ENCODE measurements at places on chromosomes 7 and 10.

- no peak for DNase-seq
Observed at GRCh38 chr10:77867124-77867719, 59.3 kb downstream of the DLG5 start.

- DNase-seq: no peak
Observed at GRCh38 chr7:29289156-29290021, 94.8 kb downstream of the CHN2 start.

GRCh38 chr10:67864607-67865371, 19.7 kb upstream of the SIRT1 start:
- DNase-seq: no peak

DNA sequence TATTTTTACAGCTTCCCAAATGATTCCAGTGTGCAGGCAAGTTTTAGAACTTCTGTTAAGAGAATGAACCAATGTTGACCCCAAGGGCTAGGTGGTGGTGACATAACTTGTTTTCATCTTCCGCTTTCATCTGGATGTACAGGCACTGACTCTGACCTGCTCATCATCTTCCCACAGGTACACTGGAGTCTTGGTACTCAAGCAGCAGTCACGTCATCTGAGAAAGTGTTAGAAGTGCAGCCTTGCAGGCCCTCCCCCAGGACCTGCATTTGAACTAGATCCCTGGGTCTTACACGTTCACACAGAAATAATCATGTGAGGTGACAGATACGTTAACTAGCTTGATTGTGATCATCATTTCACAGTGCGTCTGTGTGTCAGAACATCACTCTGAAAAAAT, 212.2 kb downstream of the CELF2 start:
- no peak for DNase-seq

DNA sequence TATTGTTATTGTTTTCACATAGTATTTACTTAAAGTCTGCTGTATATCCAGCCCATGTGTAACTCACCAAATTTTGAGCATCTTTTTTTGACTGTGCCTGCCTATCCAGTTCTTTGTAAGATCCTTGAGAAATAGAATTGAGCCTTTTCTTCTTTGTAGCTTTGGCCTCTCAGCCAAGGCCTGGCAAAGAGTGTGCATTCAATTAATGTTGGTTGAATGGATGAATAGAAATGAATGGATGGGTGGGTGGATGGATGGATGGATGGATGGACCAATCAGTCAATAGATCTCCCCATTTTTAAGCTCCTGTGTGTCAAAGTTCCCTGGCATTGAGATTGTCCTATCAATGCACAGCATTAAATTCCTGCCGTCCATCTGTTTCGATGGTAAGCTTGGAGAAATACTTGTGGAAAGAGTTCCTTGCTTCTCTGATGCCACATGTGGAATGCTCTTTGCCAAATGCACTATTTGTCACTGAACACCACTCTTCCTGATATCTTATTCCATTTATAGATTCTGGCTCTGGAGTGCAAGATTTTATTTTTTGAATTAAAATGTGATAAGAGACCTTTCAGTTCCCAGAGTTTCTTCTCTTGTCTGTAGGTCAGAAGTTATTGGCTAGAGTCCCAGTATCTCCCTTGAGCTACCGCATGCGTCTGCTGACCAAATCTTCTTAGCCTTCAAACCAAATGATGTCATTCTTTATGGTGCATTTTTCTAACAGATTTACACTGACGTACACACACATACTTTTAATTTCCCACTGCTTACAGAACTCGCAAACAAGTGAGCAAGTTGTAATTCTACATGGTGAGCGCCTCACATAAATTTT, 20.7 kb upstream of the ADRB1 start:
- no peak for DNase-seq

DNA sequence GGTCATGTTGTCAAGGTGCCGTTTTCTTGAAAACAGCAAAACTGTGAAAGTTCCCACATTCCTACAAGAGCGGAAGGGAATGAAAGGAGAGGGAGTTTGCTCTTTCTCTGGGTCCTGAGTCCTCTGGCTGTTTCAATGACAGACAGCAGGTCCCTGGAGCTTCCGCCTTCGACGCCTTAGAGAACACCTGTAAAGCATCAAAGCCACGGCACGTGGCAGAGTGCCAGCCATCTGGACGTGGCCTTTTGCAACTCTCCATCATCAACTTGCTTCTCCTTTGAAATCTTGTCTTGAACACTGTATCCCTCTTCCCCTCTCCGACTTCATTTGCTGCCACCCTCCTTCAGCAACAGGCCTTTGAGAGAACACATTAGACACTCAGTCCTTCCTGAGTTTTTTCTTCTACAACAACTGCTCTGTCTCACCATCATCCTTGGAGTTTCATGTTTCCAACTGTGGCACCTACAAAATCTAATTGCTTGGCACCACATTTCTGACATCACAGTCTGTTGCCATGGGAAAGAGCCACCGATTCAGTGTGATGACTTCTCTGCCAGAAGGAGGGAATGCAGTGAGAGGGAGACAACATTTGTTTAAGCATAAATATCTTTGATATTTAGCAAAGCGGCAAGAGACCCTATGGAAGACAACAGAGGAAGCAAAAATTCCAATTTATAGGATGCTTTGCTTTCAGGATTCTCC, 204.9 kb upstream of the PTER start:
- no peak for DNase-seq

DNA sequence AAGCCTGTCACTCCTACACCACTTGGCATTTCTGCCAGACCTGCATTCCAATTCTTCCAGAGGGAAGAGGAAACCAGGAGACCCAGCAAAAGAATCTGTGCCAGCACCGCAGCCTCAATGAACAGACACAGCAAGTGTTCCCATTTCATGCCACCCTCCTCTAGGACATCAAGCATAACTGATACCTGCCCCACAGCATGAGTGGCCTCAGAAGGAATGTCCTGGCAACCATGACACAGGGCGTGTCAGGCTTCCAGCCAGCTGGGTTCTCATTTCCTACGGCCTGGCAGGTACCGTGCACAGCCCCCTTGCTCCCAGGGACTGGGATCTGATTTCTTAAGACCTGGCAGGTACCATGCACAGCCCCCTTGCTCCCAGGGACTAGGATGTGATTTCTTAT, 7.8 kb downstream of the MAD1L1 start:
- no peak for DNase-seq

DNA sequence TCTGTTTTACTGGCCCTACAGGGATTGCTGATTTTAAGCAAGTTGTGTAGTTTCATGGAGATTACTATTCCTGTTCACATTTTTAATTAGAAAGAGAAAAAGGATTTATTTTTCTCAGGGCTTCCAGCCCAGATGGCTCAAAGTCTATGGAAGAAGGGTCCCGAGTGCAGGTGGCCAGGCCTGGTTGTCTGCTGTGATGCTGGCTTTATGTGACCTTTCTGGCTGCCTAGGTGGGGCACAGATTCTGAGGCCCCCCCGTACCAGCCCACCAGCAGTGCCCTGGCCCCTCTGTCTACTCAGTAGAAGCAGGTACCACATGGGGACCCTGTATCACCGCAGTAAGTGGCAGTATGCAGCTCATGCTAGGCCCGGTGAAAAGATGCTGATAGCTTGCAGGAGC, 426.5 kb downstream of the LRMDA start:
- no peak for DNase-seq

GRCh38 chr10:122051609-122052385, 62.8 kb downstream of the TACC2 start:
- DNase-seq: peak; percentile 85

DNA sequence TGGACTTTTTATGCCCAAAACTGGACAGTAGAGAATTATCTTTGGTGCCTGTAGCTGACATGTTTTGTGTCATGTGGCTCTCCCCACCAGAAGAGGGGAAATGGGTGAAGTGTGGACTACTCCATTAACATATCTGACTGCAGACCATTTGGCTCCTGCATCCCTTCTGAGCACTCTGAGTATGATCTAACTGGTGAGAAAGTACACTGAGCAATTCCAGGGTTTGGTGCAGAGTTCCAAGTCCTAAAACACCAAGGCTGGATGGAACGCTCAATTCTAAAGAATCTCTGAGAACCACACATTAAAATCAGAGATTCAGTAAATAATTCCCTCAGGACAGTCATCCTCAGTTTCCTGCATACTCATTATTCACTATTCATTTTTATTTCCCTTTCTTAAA, 22.8 kb upstream of the OSBPL3 start:
- no peak for DNase-seq

- no peak for DNase-seq
Observed at GRCh38 chr10:71429929-71430328, 33.2 kb downstream of the CDH23 start.

- no peak for DNase-seq
Observed at GRCh38 chr10:131022981-131023380, 288.5 kb downstream of the TCERG1L start.

DNA sequence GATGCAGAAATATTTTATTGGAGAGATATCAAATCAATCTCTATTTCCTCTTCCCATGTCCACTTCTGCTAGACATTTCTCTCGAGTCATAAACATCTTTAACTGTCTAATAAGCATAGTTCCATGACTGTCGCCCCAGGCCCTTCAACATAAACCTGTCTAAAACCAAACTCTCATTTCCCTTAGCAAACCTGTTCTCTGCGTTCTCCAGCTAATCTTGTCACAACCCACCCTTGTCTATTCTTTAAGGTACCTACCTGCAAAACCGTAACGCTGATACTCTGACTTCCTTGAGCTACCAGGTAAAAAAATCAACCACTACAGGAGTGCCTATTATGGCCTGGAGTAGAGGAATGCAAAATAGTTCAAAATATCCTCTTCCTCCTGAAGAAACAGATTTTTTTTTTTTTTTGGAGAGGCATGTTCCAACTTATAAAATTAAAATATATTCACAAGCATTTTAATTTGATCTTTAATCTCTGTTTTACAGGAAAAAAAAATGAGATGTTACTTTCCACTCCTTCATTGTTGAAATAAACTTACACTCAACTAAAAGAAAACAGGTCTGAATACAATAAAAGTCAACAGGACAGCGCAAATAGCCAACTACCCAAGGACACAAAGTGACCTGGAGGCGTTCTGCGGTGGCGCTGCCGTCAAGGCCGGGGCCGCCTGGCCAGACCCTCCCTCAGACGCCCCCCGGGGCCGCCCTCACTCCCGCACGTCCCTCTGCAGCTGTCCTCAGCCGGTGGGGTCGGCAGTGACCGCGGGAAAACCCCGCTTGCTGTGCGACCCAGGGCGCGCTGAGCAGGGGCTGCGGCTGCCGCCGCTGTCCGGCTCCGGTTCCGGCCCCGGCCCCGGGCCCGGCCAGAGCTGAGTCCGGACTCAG, 765 bp downstream of the SLC25A40 start:
- DNase-seq: no peak

DNA sequence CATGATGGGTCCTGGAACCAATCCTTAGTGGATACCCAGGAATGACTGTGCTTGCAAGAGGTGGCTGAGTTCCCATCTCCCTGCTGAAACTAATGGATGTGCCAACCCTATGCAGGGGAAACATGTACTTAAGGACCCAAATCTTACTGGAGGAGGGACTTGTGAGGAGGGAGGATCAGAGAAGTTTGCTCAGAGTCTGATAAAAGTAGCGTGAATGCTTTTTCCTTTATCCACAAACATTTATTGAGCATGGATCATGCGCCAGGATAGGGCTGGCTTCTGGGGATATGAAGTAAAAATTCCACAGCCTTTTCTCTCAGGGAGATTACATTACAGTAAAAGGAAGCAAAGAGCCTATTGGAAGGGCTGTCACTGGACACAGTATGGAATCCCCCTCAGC, 358.5 kb downstream of the RPS24 start:
- DNase-seq: no peak

Measured in mucosa of descending colon (tissue), 3 donors.